Fibroblast of the conjunctiva (primary cell): ENCODE measurements at places on chromosomes 4 and X.

- DNase-seq = no peak
These were observed 2029.9 kb upstream of the AGA start for GRCh38 chr4:179472164-179472563.

GRCh38 chr4:8340781-8341241 is 71.3 kb downstream of the HTRA3 start:
- DNase-seq = peak; percentile 4

DNA sequence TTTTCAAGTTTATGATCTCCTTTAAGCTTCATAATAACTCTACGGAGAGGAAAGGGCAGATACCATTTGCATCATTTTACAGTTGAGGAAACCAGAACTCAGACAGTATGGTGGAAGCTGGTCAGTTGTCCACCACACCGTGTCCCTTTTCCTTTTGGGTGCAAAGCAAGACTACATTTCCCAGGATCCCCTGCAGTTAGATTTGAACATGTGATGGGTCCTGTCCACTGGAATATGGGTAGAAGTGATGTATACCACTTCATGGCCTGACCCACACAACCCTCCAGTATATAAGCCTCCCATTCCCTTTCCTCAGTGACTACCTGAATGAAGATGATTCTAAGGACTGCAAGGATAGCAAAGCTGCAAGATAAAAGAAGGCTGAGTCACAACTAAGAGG is 74.7 kb downstream of the BEND2 start:
- no peak for DNase-seq

GRCh38 chr4:128307123-128307571 is 19.5 kb upstream of the PGRMC2 start:
- no peak for DNase-seq
